Suppressor macrophage treated with lipopolysaccharide for 4 hours (primary cell): ENCODE measurements at places on chromosomes 16 and 17.

- peak; percentile 48 for DNase-seq
Measured at GRCh38 chr16:79265701-79266100, 334.8 kb downstream of the MAF start.

DNA sequence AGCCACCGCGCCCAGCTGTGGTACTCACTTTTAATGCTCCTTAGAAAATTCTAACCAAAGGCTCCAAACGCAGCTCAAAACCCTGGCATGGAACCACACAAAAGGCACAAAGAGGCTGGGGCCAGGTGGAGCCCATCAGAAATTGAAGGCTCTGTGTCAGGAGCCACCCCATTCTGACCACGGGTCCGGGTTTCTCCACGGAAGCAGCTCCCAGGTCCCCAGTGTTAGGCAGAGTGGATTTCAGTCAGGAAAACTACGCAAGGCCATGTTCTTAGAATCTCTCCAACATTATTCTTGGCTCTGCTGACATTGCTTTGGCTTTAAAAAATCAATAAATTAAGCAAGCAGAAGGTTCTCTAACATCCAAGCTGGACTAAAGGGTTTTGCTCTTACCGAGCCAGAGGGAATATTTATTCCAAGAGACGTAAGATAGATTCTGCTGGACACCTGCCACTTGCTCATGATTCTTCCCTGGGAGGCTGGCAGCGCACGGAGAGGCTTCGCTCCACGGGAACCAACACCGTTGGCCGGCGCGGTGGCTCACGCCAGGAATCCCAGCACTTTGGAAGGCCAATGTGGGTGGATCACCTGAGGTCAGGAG, 93.5 kb downstream of the NXN start:
- no peak for DNase-seq

DNA sequence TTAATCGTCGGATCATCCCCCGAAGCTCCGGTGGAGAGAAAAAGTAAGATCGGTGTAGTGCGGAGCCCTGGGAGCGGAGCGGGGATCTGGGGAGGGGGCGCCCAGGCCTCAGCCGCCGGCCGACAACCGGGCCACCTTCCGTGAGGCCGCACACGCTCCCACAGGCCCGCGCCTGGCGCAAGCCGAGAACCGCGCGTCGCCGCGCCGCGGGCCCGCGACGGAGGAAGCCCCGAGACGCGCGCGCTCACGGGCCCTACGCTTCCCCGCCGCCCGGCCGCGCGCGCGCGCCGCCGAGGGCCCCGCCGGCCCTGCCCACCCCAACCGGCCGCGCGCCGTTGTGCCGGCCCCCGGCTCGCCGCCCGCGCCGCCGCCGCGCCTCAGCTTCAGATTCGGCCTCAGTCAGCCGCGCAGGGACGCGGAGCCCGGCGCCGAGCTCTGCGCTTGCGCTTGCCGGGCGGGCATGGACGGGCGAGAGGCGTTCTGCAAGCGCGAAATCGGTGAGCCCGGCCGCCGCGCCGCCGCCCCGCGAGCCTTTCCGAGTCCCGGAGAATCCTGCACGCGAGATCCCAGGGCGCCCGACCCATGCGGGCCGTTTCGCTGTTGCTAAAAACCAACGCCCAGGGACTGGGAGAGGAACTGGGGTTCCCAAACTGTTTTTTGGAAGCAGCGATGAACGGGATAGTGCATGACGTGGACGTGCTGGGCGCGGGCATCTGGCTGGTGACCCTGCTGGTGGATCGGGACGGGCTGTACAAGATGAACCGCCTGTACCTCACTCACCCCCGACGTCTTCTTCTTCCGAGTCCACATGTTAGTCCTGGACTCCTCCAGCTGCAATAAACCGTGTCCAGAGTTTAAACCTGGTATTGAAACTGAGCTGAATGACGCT, 28.0 kb upstream of the LRRC37A start:
- peak; percentile 93 for DNase-seq

GRCh38 chr17:10349403-10349802, 23.4 kb downstream of the MYH13 start:
- peak; percentile 43 for DNase-seq

DNA sequence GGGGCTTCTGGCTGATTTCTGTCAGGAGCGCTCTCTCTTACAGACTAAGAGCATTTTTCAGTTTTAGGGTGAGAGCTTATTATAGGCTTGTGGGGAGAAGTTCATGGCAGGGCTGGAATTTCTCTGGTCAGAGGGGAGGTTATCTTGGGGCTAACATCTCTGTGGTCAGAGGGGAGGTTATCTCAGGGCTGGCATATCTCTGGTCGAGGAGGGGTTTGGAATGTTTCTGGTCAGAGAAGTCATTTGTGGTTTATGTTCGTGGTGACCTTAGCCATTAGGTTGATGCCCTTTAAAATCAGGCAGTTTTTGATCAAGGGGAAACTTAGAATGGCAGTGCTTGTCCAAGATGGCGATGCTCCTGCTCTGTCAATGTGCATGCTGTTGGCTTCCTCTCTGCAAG, 10.8 kb upstream of the USP31 start:
- DNase-seq: no peak

DNA sequence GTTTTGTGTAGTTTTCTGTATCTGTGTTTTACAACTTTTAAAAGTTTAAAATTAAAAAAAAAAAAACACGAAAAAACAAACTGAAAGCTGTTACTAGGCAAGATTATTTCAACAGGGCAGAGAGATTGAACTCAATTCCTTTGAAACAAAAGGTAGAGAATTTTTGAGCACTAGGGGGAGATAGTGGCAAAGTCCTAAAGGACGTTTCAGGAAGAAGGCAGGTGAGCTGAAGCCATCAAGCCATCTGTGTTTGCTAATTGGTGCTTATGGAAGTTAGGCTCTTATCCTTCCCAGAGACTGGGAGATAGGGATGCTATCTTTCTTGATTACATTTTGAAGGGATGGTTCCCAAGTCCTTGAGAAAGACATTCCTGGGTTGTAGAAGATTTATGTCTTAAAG, 70.6 kb upstream of the CLEC3A start:
- no peak for DNase-seq
